ENCODE measurements at places on chromosomes 16 and 17.

GRCh38 chr17:62084585-62084984 lies 19.5 kb upstream of the MED13 start:
- DNase-seq, result no peak

GRCh38 chr16:87297918-87298631 lies 19.1 kb downstream of the C16orf95 start:
- DNase-seq, result no peak

DNA sequence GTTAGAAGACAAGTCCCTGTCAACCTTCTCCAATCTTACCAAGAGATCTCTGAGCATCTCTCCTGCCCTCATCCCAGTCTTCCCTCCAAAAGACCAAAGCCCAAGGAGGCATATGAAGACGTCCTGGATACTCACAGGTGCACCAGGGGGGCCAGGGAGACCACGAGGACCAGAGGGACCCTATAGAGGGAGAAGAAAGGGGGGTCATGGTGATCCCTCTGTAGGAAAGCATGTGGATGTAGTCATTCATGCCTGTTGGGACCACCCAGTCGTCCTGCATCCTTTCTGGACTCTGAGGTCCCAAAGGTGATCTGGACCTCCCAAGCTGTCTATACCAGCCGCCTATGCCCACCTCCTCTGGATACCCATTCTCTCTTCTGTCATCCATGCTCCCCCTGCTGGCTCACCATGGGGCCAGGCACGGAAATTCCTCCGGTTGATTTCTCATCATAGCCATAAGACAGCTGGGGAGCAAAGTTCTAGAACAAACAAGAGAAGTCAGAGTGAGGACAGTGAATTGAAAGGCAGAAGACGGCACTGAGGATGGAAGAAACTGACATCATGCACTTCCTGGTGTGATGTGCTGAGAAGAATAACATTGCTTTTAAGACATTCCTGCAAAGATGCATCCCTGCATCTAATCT lies 3.3 kb downstream of the COL1A1 start:
- peak; percentile 63 for DNase-seq

GRCh38 chr17:41772218-41772585 lies 14.3 kb downstream of the JUP start:
- peak; percentile 86 for DNase-seq

- DNase-seq, result no peak
Observed at GRCh38 chr17:9321890-9322289, 253.7 kb downstream of the STX8 start.

DNA sequence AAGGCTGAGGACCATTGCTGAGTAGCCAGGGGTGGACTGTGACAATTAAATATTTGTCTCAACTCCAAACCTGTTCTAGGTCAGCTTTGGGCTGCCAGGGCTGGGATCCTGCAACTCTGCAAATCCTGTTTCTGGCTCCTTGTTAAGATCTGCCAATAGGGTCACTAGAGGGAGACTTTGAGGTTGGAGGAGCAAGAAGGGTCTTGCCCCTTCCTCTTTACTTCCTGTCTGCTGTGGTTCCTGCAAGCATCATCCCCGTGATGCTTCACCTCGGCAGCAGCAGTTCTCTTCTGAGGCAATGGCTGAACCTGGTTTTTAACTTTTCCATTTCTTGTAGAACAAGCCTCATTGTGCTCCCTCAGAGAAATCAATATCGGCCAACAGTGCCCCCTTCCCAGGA lies 124.6 kb downstream of the IRX5 start:
- DNase-seq, result no peak

- no peak for DNase-seq
Observed at GRCh38 chr17:395974-396373, 43.4 kb upstream of the RPH3AL start.

DNA sequence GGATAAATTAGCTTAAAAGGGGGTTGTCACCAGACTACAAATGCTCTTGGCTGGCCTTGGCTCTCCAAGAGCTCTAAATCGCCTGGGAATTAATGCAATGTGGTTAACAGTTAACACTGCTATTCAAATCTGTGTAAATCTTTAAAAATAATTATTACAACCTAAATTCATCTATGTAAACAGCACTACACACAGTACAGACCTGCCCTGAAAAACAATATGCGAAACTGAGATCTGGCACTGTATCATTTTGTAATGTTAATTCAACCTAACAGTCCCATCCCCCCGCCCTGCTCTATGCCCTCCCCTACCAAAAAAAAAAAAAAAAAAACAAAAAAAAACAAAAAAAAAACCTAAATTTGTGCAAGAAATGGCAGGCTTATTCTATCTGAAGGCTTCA lies 40.9 kb downstream of the DCUN1D3 start:
- DNase-seq, result no peak

DNA sequence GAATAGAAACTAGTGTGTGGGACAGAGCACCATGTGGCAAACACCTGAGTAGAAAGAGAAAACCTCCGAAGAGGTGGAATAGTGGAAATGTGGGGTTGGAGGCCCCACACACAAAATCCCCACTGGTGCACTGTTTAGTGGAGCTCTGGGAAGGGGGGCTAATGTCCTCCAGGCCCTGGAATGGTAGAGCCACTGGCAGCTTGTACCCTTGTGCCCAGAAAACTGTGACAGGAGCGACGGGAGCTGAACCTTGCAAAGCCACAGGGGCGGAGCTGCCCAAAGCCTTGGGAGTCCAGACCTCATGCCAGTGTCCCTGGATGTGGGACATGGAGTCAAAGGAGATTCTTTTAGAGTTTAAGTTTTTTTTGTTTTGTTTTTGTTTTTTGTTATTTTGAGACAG lies 50.6 kb downstream of the RNF112 start:
- no peak for DNase-seq

DNA sequence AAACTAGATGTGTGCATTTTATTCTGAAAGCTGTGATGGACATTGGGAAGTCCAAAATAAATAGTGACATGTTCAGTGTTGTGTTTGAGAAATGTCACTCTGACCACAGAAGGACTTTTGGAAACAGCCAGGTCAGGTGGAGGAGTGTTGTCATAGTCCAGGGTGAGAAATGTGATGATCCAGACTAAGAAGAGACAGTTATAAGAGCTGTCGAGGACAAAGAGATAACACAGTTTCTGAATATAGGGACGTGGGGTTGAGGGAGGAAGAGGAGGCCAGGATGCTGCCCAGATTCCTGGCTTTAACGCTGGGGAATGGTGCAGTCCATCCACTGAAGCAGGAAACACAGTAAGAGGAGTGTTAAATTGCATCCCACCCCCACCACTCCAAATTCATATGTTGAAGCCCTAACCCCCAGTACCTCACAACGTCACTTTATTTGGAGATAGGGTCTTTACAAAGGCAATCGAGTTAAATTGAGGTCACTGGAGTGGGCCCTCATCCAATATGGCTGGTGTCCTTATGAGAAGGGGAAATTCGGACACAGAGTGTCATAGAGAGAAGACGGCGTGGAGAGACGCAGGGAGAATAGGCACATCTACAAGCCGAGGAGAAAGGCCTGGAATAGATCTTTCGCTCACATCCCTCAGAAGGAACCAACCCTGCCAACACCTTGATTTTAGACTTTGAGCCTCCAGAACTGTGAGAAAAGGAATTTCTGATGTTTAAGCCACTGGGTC lies 71.3 kb downstream of the VAT1L start:
- DNase-seq, result no peak

- DNase-seq, result no peak
Observed at GRCh38 chr17:14269473-14269872, 31.4 kb upstream of the HS3ST3B1 start.

DNA sequence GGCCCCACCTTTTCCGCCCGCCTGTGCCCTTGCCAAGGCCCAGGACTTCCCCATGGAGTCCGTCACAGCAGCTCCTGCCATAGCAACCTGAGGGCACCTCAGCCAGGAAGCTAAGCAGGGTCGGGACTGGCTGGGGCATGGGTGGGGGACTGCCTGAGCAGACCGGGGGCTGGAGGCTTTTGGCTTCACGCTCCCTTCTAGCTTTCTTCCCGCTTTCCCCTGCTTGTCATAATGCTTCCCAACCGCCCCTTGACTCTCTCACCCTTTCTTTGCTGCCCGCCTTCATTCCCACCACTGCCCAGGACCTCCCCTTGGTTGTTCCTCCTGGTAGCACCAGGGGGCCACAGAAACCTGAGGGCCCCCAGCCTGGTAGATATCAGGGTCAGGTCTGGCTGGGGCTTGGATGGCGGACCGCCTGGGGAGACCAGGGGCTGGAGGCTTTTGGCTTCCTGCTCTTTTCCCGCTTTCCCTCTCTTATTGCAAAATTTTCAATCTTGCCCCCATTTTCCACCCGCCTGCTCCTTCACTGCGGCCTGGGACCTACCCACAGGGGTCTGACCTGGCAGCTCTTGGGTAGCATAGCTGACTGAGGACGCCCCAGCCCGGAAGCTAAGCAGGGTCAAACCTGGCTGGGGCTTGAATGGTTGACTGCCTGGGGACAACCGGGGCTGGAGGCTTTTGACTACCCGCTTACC lies 2287.7 kb downstream of the TP53TG3F start:
- no peak for DNase-seq

- DNase-seq, result no peak
Observed at GRCh38 chr17:27560668-27561067, 70.3 kb upstream of the LGALS9 start.

GRCh38 chr16:20901068-20901435 lies 481 bp downstream of the LYRM1 start:
- DNase-seq, result no peak

- no peak for DNase-seq
Observed at GRCh38 chr17:57356153-57356718, 99.9 kb downstream of the MSI2 start.

DNA sequence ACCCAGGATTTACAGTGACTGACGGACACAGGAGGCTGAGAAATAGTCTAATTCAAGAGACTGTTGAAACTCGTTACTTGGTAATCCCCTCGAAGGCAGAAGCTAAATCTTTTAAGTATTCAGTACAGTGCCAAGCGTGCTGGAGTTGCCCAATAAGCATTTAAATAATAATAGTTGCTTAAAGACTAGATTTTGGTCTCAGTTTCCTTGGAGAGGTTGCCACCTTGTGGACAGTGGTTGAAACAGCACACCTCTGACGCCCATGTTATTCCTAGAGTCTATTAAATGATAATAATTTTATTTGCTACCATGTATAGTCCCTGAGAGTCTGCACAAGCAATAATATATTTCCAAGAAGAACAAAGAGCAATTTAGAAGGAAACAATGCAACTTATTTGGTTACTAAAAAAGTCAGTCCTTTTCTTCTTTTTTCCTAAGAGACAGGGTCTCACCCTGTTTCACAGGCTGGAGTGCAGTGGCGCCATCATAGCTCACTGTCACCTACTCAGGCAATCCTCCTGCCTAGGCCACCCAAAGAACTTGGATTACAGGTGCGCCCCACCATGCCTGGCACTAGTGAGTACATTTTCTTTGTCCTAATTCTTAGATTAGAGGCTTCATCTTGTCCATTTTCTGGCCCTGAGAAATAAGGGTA lies 138.0 kb upstream of the NUDT7 start:
- peak; percentile 47 for DNase-seq

DNA sequence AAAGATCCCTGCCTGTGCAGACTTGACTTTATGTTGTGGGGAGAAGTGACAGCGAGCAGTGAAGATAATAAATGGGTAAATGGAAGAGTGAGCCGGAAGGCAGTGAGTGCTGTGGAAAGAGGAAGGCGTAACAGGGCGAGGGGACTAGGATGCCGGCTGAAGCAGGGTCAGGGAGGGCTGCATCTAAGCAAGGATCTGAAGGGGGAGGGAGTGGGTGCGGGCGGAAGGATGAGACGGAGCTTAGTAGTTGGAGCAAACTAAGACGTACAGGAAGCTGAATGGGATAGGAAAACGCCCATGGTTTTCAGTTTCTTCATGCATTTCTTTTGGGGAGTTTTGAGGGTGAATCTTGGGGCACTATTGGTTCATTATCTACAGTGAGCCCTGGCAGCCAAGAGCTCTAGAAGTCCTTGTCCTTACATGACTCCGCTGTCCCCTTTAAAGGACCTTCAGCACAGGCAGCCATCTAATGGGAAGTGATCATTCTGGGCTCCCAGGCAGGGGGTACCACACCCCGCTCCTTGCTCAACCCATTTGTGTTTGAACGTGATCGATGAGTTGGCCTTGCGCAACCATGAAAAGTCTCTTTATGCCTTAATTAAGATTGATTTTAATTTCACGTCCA lies 10.4 kb upstream of the NAT9 start:
- DNase-seq, result no peak

DNA sequence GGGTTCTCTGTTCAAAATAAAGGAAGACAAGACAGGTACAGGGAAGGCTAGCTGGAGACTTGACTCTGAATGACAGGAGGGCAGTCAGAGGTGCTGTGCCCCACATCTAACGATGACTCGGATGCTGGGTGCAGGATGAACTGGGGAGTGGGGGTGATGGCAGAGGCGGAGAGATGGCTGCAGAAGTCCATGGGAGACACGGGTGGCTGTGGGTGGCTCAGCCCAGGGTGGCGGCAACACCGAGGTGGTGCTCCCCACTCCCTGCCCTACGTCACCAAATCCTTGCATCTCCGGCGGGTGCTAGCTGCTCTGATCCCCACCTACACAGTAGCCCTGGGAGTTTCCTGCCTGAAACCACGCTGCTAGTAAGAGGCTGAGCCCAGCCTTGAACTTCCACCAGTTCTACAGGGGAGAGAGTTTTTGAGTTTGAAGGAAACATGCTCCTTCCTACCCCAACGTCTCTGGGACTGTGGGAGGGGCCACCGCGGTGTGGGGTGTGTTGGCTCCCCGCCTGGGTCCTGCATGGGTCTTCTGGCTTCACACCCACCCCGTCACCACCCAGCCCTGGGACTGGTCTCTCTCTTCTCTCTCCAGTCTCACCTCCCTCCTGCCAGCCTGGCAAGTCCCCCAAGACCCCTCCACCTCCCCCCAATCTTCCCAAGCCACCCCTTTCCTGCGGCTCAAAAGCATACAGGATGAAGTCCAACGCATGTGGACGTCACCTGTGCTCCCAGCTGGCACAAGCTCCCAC lies 4.5 kb downstream of the GSG1L start:
- no peak for DNase-seq

DNA sequence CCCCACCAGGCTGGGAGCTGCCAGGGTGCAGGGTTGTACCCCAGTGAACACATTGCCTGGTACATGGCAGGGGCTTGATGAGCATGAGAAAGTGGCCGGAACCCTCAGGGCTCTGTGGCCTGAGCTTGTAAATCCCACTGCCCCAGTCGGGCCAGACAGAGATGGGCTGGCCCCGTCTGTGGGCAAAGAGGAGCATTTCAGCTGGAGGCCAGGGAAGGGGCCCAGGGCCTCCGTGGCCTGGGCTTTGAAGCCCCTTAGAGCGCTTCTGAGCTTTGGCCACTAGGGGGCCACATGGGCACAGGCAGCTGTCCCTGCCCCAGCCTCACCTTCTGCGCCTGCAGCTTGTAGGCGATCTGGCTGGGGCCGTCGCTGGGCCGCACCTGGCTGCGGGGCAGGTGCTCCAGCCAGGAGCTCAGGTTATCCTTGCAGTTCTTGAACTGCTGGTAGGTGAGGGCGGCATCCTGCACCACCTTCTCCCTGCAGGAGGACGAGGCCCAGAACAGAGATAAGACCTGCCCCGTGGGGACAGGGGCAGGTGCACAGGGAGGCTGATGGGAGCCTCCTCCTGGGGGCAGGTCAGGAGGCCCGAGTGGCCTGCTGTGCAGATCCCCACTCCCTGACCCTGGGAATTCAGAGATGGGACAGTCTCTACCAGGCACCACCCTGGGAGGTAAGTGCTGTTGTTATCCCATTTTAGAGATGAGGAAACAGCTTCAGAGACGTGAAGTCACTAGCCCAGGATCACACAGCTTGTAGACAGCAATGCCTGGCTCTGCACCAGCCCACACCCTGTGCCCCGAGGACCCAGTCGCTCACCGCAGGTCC lies 12.8 kb downstream of the EVPL start:
- peak; percentile 61 for DNase-seq

All from mammary epithelial cell (primary cell).